ENCODE measurements at places on chromosomes 1 and 21. TPM values are rescaled to one million over a fixed set of nuclear protein-coding genes. Genes with fewer than 3 reads are reported as not detected.
A peak's percentile ranks its signal among the peaks of the same experiment; 100 is the strongest.

- DNase-seq = no peak
Measured at GRCh38 chr1:68409426-68409825, 40.3 kb downstream of the RPE65 start.

DNA sequence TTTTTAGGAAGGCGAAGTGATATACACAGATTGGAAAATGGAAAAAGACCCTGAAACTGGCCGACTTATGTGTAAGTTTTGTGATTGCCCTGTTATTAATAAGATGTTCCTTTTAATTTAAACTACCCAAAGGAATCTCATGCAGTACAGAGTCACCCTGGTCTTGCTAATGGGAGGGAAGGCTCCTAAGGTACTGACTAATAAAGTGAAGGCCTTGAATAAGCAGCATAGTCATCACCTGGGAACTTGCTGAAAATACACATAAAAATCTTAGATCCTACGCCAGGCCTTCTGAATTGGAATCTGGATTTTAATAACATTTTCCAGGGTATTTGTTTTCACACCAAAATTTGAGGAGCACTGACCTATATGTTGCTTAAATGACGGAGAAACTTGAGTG, 73.4 kb upstream of the MCOLN3 start:
- no peak for DNase-seq

DNA sequence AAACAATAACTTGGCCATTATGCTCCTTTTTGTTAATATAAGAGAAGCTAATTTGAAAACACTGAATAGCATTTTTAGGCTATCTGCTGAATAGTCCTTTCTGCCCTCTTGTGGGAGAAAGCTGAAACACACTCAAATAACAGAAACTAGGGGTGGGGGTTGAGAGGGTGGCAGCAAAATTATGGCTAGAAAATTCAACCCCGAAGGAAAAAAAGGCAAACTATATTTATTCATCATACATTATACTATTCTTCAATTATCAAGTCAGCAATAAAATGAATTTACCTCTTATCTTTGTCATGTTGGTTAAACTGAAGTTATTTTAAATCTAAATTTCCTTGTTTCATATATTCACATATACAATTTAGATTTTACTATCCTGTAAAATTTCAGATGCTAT, 255.9 kb downstream of the FAF1 start:
- peak; percentile 69 for DNase-seq

- DNase-seq = no peak
Measured at GRCh38 chr1:206770531-206771337, at the start of gene IL19. Gene IL19, plus strand, starts transcription at chr1:206770773. Its CDS starts 65,890 bp downstream, at chr1:206836663.

DNA sequence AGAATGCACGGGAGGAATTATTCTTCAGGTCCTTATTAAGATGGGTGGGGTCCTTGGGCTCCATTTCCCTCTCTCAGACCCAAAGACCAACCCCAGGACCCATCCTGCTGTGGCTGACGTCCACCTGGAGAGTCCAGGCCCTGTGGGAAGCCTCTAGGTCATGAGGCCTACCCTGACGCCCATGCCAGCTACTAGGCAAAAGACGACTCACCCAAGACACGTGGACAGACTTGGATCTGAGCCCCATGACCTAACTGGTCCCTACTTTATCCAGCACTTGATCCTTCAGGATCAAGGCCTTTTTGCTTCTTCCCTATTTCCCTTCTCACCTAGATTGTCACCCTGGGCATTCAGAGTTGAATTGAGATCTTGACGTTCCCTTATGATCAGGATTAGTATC, 56.0 kb upstream of the CASZ1 start:
- DNase-seq = no peak

DNA sequence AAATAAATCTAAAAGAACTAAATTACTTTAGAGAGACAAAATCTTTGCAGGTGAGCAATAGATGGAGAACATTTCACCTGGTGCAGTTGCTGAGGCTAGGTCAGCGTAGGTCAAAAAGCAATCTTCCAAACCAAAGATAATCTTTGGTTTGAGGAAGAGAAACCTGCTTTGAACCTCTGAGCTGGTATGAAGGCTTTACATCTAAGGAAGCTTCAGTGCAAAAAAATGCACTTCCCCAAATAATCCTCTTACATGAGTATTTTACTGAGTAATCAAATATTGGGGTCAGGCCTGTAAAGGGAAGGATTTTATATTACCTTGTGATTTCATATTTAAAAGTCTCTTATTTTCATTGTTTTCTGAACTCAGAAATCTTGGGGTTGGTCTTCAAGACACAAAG, 223.6 kb downstream of the SRGAP2C start:
- DNase-seq = no peak

DNA sequence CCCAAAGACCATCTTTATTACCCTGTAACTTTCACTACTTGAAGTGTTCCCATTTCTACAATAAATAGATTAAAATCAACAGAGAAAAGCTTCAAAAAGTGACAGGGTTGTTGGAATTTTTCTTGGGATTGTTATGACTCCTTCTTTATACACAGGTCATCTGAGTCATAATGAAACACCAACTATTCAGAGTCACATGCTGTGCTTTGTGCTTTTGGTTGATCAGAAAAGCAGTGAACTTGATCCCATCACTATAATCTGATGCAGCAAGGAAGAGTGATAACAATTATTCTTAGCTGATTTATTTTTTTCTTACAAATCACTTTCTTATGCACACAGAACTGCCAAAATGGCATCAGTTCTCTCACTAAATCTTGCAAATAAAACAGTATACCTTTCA, 422.9 kb downstream of the PTBP2 start:
- DNase-seq = no peak

GRCh38 chr1:70431874-70432273, 20.8 kb downstream of the CTH start:
- DNase-seq = no peak

DNA sequence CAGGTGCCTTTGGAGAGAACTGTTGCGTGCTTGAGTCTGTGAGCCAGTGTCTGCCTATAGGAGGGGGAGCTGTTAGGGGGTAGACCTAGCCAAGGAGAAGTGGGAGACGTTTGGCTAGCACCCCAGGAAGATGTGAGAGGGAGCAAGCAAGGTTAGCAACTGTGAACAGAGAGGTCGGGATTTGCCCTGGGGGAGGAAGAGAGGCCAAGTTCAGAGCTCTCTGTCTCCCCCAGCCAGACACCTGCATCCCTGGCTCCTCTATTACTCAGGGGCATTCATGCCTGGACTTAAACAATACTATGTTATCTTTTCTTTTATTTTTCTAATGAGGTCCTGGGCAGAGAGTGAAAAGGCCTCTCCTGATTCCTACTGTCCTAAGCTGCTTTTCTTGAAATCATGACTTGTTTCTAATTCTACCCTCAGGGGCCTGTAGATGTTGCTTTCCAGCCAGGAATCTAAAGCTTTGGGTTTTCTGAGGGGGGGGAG, 2.4 kb downstream of the BTG2 start:
- no peak for DNase-seq

DNA sequence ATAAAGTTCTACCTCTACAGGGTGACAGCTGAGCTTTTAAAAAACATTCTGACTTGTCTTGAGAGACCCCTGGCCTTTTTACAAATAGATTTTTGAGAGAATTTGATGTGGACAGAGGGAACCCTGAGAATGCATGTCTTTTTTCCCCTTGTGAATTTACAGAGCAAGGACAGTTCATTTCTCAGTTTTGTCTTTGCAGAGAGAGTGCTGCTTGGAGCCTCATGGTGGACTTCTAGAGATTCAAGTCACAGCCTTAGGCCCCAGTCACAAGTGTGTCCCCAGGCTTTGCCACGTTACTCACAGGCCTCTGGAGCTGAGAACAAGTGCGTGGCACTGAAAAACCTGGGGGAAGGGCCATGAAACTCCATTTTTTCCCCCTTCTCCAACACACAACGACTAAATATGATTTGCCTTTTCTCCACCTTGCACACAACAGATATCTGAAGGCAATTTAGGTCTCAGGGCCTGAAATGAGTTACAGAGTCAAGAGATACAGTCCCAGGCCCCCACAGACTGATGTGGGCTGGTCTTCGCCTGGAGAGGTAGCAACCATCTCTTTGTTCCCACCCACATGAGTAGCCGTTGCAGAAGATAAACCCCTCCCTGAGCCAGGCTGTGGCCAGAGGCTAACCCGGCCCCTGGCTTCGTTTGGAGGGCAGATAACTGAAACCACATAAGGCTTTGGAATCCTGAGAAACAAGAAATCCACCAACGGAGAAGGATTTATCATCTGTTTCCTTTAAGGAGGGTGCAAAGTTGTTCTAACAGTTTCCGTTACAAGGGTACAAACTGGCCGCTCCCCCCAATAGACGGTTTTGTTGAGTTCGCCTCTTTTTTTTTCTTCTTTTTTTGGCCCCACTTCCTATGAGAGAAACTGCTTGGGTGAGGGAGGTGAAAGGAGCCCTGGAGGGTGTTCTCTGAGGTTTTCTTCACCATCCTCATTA, 1.0 kb upstream of the PIGV start:
- DNase-seq = peak; percentile 80

- no peak for DNase-seq
Measured at GRCh38 chr1:28171246-28171645, 5.2 kb downstream of the PTAFR start.

DNA sequence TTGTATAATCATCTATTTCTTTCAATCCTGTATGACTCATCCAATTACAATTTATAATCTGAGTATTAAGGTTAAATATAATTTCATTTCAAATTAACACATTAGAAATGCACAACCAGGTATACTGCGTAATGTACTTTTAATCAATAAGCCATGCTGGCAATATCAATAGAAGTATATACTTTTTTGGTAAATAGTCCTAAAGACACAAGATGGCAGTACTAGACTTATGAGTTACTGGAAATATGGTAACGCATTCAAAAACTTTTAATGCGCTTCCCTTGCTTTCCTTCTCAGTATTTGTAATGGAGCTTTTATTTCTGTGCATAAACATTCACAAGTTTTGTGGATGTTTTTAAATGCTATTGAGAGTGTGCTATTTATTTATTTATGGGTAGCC, 1162.0 kb upstream of the TMPRSS15 start:
- no peak for DNase-seq

DNA sequence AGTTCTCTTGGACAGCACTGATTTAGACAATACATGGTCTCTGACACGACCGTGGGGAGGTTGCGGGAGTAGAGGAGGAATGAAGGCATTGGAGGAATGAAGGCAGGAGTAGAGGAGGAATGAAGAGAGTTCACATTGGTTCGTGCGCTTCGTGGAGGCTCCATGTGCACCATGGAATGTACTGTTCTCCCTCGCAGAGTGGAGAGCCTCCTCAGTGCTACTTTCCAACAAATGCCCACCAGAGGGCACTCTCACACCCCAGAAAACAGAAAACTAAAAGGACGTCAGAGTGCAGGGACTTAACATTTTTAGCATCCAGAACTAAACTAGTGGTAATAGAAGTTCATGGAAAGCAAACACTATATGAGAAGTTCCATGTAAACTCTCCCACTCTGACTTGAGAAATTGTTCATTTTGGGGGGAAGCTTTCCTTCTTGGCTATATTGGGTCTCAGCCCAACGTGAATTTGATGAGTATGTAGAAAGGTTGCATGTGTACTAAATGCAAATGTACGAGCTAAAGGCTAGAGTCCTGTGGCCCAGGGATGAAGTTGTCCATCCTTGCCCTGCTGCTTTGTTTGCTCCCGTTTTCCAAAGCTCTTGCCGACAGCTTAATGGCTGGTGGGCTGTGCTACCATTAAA, 211.6 kb downstream of the LMX1A start:
- peak; percentile 78 for DNase-seq

DNA sequence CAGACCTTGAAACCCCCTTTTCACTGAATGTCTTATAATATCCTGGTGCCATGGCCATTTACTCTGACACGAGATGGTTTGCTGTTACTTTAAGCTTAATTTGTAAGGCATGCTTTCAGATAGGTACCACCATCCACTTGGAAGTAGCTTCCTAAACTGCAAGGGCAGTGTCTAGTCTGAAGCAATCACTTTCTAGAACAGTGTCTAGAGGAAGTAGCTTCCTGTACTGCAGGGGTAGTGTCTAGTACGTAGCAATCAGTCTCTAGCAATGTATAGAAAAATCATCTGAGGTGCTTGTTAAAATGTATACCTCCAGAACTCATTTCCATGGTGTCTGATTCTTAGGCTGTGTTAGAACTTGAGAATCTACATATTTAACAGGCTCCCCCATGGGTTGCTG, 42.5 kb downstream of the ZBTB40 start:
- no peak for DNase-seq

The NR1I3 gene
- not detected for total RNA-seq

The REG4 gene
- total RNA-seq = 0.19 TPM

The AIM2 gene
- total RNA-seq = 75.9 TPM

The EPHA2 gene
- not detected for total RNA-seq

The KISS1 gene
- total RNA-seq = not detected

The GUCA2A gene
- not detected for total RNA-seq

The HTR6 gene
- total RNA-seq = not detected

The FCGR3B gene
- total RNA-seq = not detected

The GJA4 gene
- not detected for total RNA-seq

The S100A9 gene
- total RNA-seq = not detected

The ACP6 gene
- total RNA-seq = 15.3 TPM

The NPHS2 gene
- total RNA-seq = not detected
